Stimulated activated CD4-positive, alpha-beta T cell treated with anti-CD3 and anti-CD28 coated beads, Interleukin-1b, Interleukin-23, amount 100 ng/mL, for 48 hours (primary cell): ENCODE measurements at places on chromosomes 13 and 19.

GRCh38 chr19:34661357-34661756, 15.6 kb downstream of the SCGB2B2 start:
- no peak for DNase-seq

DNA sequence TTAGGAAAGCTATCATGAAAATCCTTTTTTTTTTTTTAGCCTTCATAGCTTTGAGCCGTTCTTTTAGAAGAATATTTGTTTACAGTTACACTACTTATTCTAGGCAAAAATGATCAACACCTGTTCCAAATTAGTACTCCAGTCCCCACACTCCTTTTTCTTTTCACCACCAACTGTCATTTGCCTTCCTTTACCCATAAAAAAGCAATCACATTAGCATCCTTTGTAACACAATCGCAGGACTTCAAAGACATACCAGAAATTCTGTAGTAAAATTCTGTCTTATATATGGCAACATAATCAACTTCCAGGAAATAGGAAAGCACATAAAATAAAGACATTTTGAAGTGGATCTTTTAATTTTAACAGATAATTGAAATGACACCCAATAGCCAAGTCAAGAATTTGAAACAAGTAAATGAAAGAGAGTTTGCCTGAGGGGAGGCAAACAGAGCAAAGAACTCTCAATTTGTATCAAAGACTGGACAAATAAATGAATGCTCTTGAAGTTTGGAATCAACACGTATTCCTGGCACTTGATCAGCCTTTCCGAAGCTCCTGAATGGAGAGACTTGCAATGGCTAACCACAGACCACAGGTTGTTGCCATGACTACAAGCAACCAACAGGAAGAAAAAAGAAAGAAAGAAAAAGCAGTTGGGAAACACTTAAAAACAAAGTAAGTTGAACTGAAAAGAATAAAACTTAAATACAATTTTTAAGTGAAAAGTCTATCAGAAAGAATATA, 206.8 kb downstream of the PCDH9 start:
- DNase-seq, result no peak

DNA sequence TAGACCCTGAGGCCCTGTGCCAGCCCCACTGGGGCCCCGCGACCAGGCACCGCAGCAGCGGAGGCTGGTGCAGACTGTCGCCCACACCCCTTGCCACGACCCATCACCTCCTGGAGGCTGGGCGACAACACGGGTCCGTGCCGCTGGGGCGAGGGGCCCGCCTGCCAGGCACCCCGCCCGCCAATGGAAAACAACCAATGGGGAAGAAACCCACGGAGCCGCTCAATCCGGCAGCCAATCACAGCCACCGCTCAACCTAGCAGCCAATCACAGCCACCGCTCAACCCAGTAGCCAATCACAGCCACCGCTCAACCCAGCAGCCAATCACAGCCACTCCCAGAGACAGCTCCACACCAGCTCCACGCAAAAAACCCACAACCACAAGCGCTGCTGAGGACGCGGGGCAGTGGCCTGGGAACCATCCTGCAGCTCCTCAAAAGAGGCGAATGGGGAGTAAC, 29.7 kb downstream of the GPX4 start:
- DNase-seq, result peak; percentile 91

GRCh38 chr19:1234051-1234954, 3.5 kb downstream of the CBARP start:
- no peak for DNase-seq

DNA sequence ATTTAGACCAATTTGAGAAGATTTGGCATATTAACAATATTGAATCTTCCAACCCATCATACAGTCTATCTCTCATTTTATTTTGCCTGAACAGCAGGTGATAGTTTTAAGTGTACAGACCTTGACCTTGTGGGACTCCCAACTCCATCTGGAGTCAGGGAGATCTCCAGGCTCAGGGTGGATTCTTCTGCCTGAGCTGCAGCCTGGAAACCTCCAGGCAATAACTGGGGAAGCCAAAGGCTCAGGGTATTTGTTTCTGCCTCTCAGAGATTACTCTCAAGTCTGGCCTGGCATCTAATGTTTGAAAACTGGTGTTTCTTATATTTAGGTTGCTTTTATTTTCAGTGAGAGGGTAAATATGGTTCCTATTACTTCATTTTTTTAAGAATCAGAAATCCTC, 102.1 kb upstream of the C1QTNF9B start:
- DNase-seq, result no peak

- no peak for DNase-seq
Measured at GRCh38 chr19:46270521-46271256, 26.2 kb upstream of the HIF3A start.

- no peak for DNase-seq
Measured at GRCh38 chr13:31610270-31610998, 128.9 kb upstream of the RXFP2 start.

DNA sequence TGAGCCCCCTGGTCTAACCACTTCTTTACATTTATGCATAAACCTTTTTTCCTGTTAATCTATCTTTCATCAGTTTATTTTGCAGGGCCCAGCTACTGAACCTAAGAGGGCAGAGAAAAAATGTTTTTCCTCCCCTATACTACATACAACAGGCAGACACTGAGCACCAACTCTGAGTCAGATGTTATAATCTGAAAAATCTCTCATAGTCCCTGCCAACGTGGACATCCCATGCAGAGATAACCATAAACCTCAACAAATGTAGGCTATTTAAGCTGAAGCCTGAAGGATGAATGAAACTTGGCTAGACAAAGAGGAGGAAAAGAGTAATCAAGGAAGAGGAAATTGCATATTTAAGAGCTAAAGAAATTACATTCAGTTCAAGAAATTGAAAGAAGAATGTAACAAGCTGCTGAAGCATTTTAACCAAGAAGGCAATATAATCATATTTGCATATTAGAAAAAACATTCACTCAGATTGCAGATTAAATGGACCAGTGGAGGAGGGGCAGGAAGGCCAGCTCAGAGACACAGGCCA, 2.6 kb downstream of the NEK3 start:
- DNase-seq, result no peak
